Testis (tissue), 5 donors: ENCODE measurements at places on chromosomes 4 and X.

DNA sequence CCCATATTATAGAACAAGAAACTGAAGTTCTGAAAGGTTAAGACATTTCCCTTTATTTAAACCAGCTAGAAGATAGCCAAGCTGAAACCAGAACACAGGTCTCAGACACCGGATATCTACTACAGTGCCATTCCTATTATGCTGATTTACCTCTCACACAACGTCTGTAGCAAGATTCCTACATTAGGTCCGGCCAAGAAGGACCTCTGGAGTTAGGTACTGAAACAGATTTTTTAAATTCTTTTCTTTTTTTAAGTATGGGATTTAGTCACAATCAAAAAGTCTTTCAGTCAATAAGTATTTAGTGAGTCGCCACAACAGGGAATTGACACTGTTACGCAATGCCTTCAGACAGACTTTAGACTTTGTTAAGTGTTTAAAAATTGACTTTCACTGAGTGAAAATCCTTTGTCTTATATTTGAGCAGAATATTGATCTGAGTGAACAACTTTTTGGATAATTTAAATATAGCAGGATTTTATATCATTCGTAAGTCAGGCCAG lies 26.5 kb upstream of the SPANXN4 start:
- H3K4me3 ChIP-seq: no peak overlapping the region
- no peaks in the 10 kb centered on the region for H3K36me3 ChIP-seq
- no peaks in the 10 kb centered on the region for H3K27me3 ChIP-seq
- no peak for DNase-seq

DNA sequence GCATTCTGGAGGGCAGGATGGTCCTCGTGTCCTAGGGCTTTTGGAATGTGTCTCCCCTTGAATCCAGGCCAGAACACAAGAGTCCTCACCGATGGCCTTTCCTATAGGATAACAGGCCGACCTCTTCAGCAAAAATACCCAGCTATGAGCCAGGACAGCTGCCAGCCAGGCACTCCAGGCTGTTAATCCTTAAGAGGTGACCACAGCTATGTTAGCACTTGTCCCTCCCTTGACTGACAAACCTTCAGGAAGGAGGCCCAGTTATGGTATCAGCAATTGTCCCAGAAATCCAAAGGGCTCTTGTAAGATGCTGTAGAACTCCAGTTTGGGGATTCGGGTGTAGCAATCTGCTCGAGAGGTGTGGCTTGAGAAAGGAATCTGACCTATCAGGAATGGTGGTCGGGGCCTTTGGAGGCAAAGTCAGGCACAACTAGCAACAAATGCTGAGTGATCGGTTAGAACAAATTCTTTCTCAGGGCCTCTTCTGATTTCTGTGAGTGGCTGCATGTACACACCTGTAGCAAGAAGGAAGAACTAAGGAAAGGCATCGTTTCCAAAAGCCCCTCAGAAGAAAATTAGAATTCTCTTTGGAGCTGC lies 54.6 kb downstream of the PTCHD1 start:
- no peaks in the 10 kb centered on the region for H3K4me1 ChIP-seq
- DNase-seq: no peak
- no peaks in the 10 kb centered on the region for H3K27me3 ChIP-seq
- no peak overlapping the region for H3K27ac ChIP-seq

- H3K27me3 ChIP-seq: no peaks in the 10 kb centered on the region
- peak overlapping the region; percentile 47 for H3K4me3 ChIP-seq
- no peak overlapping the region for H3K27ac ChIP-seq
Measured at GRCh38 chrX:40090050-40090804, 7.5 kb downstream of the BCOR start.

- no peaks in the 10 kb centered on the region for H3K36me3 ChIP-seq
- peak overlapping the region; percentile 89 for H3K27ac ChIP-seq
- no peak for DNase-seq
- no peaks in the 10 kb centered on the region for H3K4me1 ChIP-seq
- no peaks in the 10 kb centered on the region for H3K27me3 ChIP-seq
- peak overlapping the region; percentile 63 for H3K4me3 ChIP-seq
Measured at GRCh38 chrX:119942831-119943184, 743 bp downstream of the NKAP start.

DNA sequence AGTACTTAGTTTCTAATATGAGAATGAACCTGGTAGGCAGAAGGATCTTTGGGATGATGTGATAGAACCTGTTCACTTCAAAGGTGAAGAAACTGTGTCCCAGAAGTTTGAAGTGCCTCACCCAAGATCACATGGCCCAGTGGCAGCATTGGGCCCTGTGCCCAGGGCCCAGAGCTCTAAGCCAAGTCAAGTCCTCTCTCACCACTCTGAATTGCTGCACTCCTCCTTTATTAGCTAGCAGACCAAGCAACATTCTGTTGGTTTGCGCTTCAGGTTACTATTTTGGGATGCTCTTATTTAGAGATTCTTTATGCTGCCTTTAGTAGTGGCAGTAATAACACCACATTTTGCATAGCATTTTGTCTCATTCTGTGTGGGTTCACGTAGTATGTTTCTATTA lies 82.7 kb downstream of the PARM1 start:
- H3K27ac ChIP-seq: no peak overlapping the region
- no peaks in the 10 kb centered on the region for H3K4me1 ChIP-seq
- no peak overlapping the region for H3K4me3 ChIP-seq
- no peaks in the 10 kb centered on the region for H3K27me3 ChIP-seq
- no peaks in the 10 kb centered on the region for H3K36me3 ChIP-seq
- DNase-seq: no peak

- no peak for DNase-seq
- no peaks in the 10 kb centered on the region for H3K27me3 ChIP-seq
- H3K4me1 ChIP-seq: no peaks in the 10 kb centered on the region
Measured at GRCh38 chr4:54509057-54509456, 148.7 kb upstream of the KIT start.

DNA sequence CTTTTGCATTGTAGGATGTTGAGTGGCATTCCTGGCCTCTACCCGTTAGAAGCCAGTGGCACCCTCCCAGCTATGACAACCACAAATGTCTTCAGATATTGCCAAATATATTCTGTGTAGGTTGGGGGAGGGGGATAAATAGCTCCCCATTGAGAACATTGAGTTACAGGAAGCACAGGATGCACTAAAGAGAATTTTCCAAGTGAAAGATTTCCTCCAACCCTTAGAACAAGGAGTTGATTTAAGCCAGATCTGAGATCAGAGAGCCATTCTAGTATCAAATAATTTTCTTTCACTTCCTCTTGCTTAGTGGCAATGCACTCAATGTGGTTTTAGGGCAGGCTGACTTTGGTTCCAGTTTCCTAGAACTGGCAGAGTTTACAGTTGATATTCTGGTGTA lies 436.6 kb downstream of the C4orf33 start:
- no peak overlapping the region for H3K4me3 ChIP-seq
- H3K36me3 ChIP-seq: no peaks in the 10 kb centered on the region
- H3K27me3 ChIP-seq: no peaks in the 10 kb centered on the region
- no peak for DNase-seq
- no peaks in the 10 kb centered on the region for H3K4me1 ChIP-seq

GRCh38 chr4:174521800-174522182 lies 497 bp downstream of the HPGD start:
- H3K36me3 ChIP-seq: no peaks in the 10 kb centered on the region
- peak overlapping the region; percentile 67 for H3K4me3 ChIP-seq
- H3K27ac ChIP-seq: no peak overlapping the region
- DNase-seq: peak; percentile 38
- H3K27me3 ChIP-seq: no peaks in the 10 kb centered on the region
